CD4-positive, alpha-beta T cell treated with Interleukin-1 beta for 1 hour (primary cell): ENCODE measurements at places on chromosomes 2 and 18.

DNA sequence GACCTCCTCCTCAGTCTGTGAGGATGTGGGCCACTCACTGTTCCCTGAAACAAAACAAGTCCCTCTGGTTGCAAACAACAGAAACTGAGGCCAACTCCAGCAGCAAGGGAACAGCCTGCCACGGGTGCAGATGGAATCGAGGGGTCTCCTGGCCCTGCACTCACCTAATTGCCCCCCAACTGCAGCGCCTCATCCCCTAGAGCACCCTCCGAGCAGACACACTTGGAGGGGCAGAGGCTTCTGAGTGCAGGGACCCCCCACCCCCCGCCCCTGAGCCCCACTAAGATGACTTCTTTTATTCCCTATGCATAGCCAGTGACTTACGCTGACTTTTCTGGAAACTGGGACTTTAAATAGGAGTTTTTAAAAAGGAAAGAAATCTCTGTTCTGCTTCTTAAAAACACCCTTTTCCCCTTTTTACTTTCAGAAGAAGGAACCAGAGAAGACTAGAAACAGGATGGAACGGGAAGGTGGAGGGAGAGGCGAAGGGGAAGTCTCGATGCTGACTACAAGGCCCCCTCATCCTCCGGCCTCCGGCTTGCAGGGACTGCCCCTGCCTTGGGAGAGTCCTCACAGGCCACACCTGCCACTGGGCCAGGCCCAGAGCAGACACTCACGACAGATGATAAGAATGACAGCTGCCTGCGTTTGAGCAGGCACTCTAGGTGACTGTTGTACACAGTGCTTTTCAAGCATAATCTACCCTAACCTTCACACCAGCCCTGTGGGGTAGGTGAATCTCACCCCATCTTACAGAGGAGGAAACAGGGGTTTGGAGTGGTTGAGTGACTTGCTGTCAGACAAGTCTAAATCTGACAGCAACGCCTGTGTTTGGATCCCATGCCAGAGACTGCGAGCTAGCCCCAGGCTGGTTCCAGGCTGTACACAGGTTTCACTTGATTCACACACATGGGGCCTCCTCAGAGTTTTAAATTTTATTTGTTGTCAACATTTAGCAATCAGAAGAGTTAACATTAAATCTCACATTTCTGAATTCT is 28.2 kb upstream of the BIN1 start:
- no peak for DNase-seq

DNA sequence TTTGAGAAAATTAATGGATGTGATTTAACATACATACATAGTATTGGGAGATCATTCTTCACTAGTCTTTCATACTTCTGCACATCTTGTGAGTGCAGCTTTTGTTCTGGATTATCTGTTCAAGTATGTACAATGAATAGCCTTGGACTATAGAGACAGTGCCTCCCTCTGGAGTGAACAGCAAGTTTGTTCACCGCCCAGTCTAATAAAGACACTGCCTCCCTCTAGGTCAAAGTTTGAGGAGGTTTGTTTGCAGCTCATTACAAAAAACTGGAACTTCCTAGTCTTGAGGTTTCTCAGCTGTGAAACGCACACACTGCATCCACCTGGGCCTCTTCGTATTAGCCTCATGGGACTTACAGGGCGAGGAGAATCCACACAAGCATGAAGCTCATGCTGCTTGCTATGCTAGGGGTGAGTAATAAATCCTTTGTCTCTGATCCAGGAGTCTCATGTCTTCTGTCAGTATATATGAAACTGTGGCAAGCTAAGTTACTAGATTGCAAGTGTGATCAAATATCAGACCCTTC is 26.0 kb upstream of the LAPTM4A start:
- DNase-seq, result no peak

DNA sequence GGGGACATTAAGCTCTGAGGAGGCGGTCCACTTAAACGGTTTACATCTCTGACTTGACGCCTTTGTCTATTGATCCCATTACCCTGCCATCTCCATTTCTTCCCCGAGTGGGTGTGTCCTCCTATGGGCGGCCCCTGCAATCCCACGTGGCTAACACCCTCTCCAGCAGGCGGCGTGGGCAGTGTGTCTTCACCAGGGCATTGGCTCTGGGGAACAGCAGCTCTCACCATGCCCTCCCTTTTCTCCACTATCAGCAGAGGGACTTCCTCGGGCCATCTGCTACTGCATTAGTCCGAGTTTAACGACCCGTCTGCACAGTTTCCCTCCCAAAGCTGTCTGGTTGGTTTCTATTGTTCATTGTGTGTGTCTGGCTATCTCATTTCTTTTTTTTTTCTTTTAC is 511.9 kb upstream of the NRP2 start:
- DNase-seq, result no peak

DNA sequence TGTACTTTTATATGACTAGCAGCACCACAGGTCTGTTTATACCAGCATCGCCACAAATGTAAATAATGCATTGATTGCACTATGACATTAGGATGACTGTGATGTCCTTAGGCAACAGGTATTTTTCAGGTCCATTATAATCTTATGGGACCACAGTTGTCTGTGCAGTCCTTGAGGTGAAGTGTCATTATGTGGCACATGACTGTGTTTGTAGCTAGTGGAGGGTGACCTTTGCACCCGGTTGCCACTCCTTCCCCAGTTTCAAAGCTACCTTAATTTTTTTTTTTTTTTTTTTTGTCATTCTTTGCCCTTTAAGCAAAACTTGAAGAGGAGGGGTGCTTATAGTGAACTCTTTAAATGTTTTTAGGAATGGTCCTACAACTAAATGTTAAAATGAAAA is 386.4 kb downstream of the THSD7B start:
- no peak for DNase-seq

GRCh38 chr2:171320208-171320621 is 113.6 kb downstream of the METTL8 start:
- no peak for DNase-seq

GRCh38 chr18:74861154-74861553 is 263.5 kb downstream of the ZNF407 start:
- DNase-seq, result no peak

DNA sequence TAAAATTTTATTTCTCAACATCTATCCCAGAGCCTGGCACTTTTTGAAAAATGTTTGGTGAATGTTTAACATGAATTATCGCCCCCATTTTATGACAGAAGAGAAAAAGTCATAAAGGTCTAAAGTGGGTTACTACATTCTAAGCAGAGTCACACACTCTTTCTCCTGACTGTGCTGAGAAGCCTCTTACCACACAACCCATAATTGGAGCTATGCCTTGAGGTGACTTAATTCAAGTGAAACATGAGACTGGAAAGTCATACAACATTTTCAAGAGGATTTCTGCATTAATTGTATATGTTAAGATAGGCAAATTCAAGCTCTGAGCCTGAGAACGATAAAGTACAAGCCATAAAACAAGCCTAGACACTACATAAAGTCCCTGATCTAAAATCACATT is 3.1 kb upstream of the DSEL start:
- no peak for DNase-seq

DNA sequence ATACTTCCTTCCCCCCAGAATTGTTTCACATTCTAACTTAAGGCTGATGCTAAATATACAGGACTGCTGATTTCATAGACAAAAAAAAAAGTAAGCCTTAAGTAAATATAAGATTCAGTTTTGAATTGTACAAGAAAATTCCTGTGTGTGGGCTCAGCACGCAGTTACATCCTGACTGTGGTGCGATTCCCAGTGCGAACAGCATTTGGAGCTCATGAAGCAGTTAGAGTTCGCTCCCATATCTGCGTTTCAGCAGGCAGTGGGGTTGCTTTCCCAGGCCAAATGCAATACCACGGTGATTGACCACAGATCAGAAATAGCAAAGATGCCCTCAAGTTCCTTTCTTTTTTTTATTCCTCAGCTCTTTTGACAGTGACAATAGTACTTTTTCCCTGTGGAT is 75.6 kb downstream of the SATB2 start:
- DNase-seq, result no peak

DNA sequence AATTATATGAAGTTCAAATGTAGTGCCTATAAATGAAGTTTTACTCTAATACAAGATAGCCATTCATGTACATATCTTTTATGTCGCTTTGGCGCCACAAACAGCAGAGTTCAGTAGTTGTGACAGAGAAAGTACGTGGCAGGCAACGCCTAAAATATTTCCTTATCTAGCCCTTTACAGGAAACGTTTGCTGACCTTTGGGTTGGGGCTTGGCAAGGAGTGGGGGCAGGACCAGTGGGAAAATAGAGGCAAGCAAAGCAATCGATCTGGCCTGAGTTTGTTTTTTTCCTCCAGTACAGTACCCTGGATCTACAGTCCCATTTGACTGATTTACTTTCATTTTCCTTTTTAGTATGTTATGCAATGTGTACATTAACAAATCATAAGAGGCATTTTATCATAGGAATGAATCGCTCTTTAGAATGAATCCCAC is 13.1 kb downstream of the CCDC68 start:
- DNase-seq, result no peak

DNA sequence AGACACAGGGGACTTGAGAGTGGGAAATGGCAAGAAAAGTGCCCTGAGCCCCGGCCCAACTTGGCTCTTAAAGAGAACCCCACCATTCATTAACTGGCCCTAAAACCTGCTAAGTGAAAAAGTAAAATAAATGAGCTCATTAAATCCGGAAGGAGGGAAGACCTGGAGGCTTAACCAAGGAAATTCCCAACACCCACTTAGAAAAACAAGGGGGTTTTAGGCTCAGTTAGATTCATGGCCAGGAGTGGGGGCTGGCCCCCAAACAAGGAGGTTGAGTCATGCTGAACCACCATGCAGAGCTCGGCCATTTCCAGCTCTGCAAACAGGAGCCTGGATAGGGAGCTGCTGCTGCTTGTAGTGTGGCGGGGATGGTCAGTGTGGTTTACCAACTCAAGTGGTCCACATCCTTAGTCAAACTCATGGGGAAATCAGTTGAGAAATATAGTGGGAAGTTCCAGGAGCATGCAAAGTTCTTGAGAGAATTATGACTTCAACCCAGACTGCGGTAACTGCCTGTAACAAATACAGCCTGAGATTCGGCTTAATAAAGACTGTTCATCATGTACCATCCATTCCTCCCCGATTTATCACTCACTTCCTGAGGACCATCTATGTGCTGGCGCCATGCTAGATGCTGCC is 39.7 kb upstream of the MRPL19 start:
- DNase-seq, result no peak

DNA sequence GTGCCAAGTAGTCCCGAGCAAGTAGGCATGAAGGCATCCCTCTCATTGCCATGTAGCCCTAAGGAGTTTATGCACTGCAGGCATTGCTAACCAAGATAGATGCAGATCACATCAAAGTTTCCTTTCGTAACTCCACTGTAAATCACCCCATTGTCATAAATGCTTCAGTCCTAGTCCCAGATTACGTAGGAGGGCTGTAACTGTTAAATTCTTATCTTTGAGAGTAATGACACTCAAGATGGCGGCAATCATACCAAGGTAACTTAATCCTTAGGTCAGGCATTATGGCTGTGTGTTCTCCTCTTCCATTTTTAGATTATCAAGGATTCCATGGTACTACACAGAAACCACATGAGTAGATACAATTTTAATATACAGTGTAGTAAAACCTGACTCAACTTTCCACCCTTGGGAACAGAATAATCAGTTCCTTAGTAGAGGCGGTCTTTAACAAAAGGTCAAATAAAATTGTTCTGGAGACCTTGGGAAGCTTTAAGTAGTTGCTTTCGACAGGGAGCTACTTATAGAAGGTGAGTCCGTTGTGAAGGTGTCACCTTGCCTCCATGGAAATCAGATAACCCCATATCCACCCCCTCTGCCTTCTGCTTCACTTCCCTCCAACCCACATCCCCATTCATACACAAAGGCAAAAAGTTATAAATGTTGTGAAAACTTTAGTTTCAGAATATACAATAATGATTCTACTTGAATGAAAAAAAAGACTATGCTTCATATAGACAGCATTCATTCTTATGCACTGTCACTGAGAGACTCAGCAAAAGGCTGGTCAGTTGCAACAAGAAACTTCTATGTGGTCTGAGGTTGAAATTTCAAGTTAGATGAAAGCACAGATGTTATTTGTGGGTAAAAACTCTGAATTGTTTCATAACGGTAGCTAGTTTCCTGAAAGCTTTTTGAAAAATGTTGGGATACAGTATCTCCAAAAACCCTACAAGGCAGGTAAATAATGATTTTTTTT is 64.8 kb upstream of the GALNT5 start:
- no peak for DNase-seq

DNA sequence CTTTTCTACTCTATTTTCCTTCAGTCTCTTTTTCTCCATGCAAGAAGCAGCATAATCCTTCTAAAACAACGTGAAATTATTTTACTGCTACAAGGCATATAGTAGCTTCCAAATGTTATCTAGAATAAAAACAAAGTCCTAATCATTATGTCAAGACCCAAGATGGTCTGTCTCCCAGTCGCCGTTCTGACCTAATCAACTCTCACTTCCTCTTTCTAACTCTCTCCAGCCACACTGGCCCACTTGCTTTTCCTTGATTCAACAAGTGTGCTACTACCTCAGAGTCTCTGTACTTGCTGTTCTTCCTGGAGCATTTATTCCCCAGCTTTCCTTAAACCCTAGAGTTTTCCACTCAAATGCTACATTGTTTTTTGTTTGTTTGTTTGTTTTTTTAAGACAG is 1491.2 kb downstream of the LRP1B start:
- DNase-seq, result no peak

DNA sequence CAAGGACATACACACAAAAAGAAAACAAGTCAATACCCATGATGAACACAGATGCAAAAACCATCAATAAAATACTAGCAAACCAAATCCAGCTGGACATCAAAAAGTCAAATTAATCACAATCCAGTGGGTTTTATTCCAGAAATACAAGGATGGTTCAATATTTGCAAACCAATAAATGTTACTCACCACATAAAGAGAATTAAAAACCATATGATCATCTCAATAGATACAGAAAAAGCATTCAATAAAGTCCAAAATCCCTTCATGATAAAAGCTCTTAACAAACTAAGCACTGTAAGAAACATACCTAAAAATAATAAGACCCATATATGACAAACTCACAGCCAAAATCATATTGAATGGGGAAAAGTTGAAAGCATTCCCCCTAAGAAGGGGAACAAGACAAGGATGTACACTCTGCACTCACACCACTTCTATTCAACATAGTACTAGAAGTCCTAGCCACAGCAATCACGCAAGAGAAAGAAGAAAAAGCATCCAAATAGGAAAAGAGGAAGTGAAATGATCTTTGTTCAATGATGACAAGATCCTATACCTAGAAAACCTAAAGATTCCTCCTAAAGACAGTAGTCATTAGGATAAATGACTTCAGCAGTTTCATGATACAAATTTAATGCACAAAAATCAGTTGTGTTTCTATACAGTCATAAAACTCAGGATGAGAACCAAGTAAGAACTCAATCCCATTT is 62.6 kb downstream of the TRAPPC8 start:
- DNase-seq, result no peak

- no peak for DNase-seq
Measured at GRCh38 chr18:27500531-27500930, 315.4 kb upstream of the CHST9 start.

DNA sequence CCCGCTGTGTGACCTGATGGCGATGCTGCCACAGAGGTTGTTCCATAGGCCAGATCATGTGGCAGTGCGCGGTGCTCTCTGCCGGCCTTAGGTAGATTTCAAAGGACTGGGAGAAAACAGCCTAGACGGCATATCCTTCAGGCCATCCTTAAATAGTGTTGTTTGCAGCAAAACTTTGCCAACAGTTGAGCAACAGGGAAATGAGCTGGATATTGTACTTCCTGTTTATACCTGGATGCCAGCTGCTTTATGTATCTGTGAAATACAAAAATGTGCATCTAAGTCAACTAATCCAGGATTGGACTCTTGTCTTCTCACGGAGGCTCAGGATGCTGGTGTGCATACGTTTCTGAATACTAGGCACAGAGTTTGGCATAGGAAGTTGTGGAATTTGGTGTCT is 107.1 kb downstream of the EML6 start:
- DNase-seq, result no peak

- no peak for DNase-seq
Measured at GRCh38 chr2:209688385-209688784, 83.2 kb upstream of the UNC80 start.
